Spinal cord (tissue), 10 donors: ENCODE measurements at places on chromosomes 2 and 18. TPM values are rescaled to one million over a fixed set of nuclear protein-coding genes. Genes with fewer than 3 reads are reported as not detected.

DNA sequence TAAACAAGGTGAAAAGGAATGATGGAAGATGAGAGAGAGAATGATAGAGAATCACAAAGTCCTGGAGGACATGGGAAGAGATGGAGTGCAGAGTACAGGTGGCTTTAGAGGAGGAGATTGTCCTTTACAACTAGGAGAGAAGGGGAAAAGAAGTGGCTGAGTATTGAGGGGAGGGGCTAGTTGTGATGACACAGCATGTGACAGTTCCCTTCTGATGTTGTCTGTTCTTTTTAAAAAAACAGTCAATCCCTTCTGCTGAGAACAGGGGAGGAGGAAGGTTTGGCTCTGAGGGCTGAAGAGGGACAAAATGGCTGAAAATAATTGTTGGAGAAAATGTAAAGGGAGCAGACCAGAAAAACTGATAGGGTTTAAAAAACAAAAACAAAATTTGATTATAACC lies 44.0 kb downstream of the STEAP3 start:
- DNase-seq: no peak

GRCh38 chr2:110650346-110650745 lies 27.5 kb downstream of the BUB1 start:
- DNase-seq: no peak

GRCh38 chr18:9362869-9363268 lies 28.3 kb downstream of the TWSG1 start:
- DNase-seq: no peak

DNA sequence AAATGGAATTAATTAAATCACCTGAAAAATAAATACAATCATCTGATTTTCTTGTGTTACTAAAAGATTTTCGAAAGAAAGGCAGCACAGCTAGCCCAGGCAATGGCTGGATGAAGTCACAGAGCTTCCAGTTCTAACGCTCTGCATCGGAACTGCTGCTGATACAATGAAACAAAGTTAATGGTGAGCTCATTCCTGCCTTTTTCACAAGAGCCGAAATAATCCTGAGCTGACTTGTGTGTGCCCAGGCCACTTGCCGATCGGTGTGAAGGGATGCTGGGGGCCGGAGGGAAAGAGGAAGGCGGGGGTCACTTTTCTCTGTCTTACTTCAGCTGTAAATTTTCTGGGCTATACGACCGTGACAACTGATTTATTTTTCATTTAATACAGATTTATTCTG lies 149.5 kb downstream of the INO80D start:
- no peak for DNase-seq

DNA sequence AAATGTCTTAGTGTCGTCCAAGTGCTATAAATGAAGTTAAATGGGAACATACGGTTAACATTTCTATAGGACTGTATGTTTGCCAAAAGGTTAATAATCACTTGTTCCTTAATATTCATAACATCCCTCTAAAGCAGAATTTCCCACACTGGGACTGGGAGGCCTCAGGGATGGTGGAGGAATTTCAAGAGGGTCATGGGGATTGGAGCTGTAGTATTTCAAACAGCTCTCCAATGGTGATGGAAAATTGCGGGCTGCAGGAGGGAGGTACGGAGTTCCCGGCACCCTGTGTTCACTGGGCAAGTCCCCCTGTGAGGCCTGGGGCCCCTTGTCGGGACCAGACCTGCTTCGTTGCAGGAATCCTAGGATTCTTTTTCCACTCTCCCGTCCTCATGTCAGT lies 39.8 kb upstream of the CTAGE1 start:
- DNase-seq: no peak

- DNase-seq: no peak
Measured at GRCh38 chr18:50189160-50189559, 5.8 kb downstream of the MYO5B start.

- no peak for DNase-seq
Measured at GRCh38 chr2:206241736-206242135, 32.7 kb upstream of the ZDBF2 start.

GRCh38 chr2:29260142-29260772 lies 145.0 kb downstream of the CLIP4 start:
- no peak for DNase-seq

DNA sequence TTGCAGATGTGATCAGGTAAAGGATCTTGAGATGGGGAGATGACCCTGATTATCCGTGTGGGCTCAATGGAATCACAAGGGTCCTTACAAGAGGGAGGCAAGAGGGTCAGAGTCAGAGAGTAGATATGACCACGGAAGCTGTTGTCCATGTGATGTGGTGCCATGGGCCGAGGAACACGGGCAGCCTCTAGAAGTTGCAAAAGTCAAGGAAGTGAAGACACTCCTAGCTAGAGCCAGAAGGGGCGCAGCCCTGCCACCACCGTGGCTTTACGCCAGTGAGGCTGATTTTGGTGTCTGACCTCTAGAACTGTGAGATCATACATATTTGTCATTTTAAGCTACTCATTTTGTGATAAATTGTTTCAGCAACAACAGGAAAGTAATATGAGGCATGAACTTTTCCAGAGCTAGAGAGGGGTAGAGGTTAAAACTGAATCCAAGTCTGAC lies 114.4 kb downstream of the CAPN13 start:
- DNase-seq: no peak

- no peak for DNase-seq
Measured at GRCh38 chr18:43587538-43588153, 310.4 kb upstream of the SYT4 start.

GRCh38 chr18:48004577-48004976 lies 74.1 kb upstream of the SMAD2 start:
- no peak for DNase-seq

DNA sequence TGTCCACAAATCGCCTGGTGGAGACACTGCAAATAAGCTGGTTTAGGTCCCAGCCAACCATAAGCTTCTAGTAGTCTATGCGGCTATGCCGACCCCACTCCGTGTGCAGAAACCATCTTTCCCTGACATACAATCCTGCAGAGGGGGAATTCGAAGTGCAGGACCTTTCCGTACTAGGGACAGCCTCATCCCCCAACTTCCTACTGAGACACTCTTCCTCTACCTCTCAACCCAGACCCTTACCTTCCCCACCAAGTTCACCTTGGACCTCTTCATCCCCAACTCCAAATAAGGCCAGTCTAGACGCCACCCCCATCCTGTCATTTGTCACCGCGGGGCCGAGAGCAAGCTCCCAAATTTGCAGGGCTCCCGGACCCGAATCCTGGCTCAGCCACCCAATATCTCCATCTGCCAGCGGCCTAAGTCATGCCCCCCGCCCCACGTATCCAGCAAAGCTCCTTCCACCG lies 496 bp downstream of the SUCLG1 start:
- no peak for DNase-seq

GRCh38 chr2:32862269-32863055 lies 84.3 kb upstream of the LTBP1 start:
- DNase-seq: no peak

- DNase-seq: no peak
Measured at GRCh38 chr2:174577967-174578589, 19.5 kb downstream of the WIPF1 start.

The COL4A4 gene
- 1.7 TPM for total RNA-seq

The REG3A gene
- total RNA-seq: not detected

The MALL gene
- total RNA-seq: 5.9 TPM

The RIT2 gene
- total RNA-seq: 18.4 TPM

The OSR1 gene
- 24.8 TPM for total RNA-seq

The ALPP gene
- total RNA-seq: 0.06 TPM

The NEMP2 gene
- 5.7 TPM for total RNA-seq
